ENCODE measurements at places on chromosomes 16 and 17.

DNA sequence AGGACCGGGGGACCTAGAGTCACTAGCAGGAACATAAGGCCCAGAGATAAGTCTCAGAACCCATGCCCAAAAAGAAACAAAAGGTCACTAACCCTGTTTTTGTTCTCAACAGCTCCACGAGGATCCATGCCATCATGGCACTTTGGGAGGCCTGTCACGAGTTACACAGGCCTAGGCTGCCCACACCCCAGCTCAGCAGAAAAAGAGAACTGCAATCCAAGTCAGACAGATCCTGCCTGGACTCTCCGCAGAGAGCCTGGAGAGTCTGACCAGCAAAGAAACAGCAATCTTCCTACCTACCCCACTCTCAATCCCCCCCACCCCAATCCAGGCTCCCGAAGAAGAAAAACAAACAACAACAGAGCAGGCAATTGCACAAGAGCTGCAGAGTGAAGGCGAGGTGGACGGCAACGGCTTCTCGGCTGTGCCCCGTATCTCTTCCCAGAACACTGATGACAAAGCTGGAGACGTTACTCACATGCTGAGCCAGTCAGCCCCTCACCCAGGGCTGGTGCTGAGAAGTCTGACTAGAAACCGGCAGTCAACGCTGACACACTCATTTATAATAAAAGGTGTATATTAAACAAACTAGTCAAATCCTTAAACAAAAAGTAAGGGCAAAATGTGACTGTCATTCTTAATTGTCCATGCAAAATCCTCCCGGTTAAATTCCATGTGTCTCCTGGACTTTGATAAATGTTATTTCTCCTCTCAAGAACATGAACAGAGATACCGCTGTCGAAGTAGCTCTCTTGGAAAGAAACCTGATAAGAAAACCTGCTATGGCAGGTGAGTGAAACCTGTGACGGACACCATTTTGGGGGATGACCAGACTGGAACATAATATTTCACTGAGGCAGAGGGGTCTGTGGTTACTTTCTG is 89.3 kb downstream of the SMG6 start:
- no peak for DNase-seq

DNA sequence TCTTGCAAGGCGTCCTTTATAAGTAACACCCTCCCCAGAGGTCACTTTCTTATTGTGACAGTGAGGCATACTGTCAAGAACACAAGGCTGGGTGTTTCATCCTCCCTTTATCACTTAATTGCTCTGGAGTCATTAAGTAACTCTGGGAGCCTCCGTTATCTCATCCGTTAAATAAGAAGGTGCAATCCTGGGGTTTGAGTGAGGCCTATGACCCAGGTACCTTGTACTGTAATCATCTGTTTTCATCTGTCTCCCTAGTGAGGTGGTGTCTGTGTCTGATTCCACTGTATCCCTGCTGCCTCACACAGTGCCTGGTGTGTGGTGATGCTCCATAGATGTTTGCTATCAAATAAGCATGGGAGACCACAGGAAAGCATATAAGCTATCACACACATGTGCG is 17.7 kb downstream of the TNS4 start:
- no peak for DNase-seq

- peak; percentile 29 for DNase-seq
Observed at GRCh38 chr17:81976332-81977210, 858 bp upstream of the ASPSCR1 start.

GRCh38 chr17:44409309-44410028 is 20.0 kb upstream of the ITGA2B start:
- no peak for DNase-seq

GRCh38 chr17:69819316-69820087 is 255.5 kb upstream of the KCNJ16 start:
- no peak for DNase-seq

- DNase-seq: peak; percentile 40
Observed at GRCh38 chr16:57000271-57001025, 11.1 kb downstream of the NLRC5 start.

GRCh38 chr16:53952215-53953208 is 248.6 kb downstream of the FTO start:
- peak; percentile 14 for DNase-seq

- no peak for DNase-seq
Observed at GRCh38 chr17:1625053-1625452, 3.6 kb downstream of the SLC43A2 start.

GRCh38 chr17:40526668-40527067 is 25.2 kb upstream of the TNS4 start:
- DNase-seq: no peak

Measured in CD4-positive, alpha-beta T cell treated with Interleukin-10 for 1 hour (primary cell).